Activated naive CD4-positive, alpha-beta T cell (primary cell): ENCODE measurements at places on chromosomes 2 and 18.

DNA sequence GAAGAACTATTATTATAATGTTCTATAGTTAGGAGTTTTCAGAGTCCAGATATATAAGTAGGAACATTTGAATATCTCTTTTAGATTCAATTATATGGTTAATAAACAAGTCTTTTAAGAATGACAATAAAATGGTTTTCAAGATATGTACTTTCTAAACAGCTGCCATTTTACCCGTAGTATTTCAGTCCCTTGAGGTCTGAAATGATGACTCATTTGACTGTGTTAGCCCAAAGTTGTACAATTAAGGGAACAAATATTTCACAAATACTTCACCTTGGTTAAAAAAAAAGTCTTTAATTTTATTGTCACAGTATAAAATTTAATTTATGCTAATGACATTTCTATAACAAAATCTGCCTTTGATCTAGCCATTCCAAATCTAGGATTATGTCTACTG is 91.6 kb upstream of the TANK start:
- no peak for DNase-seq

- DNase-seq: no peak
These were observed 131.0 kb downstream of the TCF4 start for GRCh38 chr18:55457028-55457427.

DNA sequence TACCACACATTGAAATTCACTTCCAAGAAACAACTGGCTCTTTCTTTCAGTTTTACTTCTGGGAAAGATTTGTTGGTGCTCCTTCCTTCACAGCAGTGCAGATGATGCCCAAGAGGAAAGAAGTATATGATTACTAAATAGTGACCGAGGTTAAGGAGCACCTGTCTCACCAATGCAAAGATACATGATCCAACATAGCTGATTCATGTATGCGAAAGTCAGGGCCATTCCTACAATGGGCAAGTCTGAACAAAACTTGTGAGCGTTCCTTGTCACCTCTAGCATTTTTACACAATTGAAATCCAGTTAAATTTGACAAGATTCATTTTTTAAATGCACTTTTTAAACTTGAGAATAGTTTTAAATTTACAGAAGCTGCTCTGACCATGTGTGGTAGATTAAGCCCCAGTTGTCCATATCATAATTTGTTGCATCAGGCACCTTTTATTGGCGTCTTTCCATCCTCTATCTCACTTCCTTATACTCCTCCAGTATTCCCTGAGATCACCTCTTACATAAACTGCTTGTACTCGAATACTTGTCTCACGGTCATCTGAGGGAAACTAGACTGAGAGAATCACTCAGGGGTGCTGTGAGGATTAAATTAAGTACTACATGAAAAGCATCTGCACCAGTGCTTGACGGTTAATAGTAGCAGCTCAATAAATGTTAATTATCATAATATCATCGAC is 438.8 kb upstream of the CDH20 start:
- no peak for DNase-seq

- DNase-seq: no peak
These were observed at the start of gene FRZB for GRCh38 chr2:182866461-182867406. Gene FRZB (minus strand): TSS chr2:182866637. CDS start chr2:182866552, 85 bp downstream.

GRCh38 chr2:219626540-219626939 is 890 bp upstream of the SLC4A3 start:
- DNase-seq: no peak

DNA sequence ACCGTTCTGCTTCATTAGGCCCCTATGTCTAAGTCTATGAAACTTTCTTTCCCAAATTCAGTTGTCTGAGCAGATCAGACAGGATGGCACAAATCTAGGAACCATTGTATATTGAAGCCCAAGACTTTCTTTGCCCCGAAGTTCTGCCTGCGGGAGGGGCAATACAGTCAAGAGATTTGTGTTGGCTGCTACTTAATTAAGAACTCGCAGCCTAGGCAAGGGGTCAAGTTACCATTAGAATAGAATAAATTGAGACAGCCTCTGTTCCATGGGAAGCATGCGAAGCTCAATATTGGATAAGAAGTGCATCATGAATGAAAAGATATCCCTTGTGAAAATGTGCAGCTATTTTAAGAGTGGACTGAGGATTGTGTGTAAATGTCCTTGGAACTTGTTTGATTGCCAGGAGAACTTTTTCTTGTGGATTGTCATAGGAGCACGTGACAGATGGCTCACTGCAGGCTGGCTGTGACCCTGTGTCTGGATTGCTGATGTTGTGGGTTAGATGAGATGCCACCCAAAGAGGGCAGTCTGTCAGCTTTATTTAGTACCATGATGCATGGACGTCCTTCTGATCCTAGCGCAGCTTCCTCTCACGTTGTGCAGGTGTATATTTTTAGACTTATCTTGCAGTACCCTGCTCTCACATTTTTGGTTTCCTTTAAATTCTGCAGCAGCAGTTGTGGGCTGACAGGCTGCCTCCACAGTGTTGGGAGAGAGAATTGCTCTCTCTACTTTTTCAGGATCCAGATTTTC is 30.9 kb downstream of the HAUS1 start:
- no peak for DNase-seq

GRCh38 chr2:59956981-59957380 is 596.5 kb downstream of the BCL11A start:
- no peak for DNase-seq

DNA sequence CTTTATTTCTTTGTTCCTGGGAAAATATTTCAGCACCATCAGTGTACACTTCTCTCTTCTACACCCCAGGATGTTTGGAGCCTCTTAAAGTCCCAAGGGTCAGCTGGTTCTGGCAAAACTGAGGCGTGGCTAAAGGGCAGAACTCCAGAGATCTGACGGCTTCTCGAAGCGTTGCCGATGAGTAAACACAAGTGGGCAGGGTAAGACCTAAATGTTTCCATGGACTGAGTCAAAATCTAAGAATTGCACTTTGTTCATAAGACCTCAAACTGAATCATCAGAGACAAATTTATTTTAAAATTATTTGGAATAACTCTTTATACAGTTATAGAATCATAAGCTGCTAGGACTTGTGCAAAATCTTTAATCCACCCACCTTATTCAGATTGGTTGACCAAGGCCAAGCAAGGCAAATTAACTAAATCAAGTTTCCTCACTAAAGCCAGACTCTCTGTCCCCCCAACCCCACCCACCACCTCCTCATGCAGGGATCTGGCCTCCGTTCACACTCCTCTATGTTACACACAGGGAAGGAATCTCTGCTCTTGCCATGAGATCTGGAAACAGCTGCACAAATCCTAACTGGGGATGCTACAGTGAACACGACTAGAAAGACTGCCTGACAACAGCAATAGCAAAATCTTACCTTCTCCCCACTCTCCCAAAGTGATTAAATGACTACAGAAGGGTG is 342.6 kb upstream of the KLHL29 start:
- DNase-seq: no peak

GRCh38 chr2:32865399-32866068 is 81.2 kb upstream of the LTBP1 start:
- no peak for DNase-seq

DNA sequence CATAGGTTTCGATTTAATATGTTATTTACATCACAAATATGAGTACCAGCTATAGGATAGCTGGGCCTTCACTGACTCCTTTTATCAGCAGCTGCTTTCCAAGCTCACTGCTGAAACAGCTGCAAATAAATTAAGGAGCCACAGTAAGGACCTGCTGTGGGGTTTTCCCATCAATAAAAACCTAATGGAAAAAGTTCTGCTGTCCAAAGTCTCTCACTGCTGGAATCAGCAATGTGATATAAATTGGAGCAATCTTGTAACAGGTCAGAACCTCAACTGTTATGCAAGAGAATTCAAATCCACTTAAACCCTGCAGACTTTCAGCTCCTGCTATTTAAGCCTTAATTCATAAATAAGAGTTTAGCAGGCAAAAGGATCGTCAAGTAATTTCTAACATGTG is 61.3 kb downstream of the NEB start:
- no peak for DNase-seq

DNA sequence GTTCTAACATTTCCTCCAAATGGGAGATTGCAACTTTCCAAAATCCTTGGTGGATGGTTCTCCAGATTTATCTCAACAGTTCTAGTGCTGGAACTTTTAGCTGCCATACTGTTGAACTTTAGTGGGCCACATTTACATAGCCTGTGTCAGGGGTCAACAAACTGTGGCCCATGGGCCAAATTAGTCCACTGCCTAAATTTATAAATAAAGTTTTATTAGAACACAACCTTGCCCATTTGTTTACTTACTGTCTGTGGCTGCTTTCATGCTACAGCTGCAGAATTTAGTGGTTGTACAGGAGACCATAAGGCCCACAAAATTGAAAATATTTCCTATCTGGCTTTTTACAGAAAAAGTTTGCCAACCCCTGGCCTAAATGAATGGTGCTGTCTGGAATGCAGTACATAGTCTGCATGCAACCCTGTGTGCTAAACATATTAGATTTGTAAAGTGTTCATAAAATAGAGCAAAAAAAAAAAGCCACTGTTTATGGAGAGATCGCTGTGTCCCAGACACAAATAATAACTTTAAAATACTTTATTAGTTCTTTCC is 30.3 kb downstream of the MGAT5 start:
- no peak for DNase-seq

DNA sequence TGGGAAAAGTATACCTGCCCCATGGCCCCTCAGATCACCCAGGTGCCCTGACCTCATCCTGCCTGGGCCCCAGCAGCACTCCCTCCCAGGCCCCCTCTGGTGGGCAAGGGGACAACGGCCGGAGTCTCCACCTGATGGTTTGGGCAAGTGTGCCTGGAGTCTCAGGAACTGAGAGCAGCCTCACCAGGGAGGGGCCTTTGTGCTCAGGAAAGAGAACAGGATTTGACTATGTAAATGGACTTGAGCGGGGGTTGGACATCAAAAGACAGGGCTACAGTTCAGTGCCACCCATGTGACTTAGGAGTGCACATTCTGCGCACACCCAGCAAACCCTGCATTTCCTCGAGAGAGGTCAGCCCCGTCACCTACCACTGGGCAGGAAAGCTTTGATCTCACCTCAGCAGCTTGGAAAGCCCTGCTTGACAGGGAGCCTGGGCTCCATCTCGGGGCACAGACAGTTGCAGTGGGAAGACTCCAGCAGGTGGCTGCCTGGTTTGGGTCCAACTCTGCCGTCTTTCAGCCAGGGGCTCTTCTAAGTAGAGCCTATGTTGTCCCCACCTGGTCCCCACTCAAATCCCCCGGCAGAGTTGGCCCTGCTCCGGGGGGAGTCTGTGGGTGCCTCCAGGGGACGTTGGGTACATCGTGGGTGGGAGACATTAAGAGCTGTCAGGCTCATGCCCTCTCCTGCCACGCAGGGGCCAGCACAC is 3.3 kb downstream of the INPP5D start:
- DNase-seq: no peak

DNA sequence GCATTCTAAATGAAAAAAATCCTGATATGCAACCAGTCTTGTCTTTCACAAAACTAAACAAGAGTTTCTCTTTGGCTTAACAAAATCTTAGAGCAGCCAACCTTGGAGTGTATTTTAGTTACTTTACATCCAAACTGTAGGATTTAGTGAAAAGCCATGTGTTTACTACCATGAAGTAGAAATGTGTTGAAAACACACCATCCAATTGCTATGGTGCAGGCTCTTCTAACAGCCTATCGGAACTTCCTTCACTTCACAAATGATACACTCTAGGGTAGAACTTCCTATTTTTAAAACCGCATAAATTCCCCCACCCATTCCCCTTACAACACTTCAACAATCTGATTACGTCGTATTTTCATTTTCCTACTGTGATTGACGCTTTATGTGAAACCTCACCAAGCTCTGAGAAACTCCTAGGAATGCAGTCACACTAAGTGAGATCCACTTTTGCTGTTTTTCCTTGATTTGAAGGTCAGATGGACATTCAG is 74.4 kb upstream of the MAP4K4 start:
- no peak for DNase-seq

GRCh38 chr2:132901661-132902060 is 231.7 kb upstream of the LYPD1 start:
- DNase-seq: no peak

DNA sequence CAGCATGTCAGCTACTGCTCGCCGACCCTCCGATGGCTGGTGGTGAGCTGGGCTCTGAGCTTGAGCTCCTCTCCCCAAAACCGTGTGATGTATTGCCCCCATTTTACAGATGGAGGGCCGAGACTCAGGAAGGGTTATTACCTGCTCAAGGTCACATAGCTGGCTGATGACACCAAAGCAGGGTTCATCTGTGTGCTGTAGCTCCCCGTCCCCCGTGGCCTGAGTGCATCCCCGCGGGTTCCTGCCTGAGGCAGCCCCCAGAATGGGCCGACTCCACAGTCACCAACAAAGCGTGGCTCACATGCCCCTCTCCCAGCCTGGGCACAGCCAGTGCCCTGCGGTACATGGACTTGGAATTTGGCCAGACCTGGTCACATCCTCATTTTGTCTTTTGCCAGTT is 198.6 kb downstream of the TFCP2L1 start:
- DNase-seq: no peak

GRCh38 chr18:9482790-9483189 is 7.5 kb downstream of the RALBP1 start:
- no peak for DNase-seq

DNA sequence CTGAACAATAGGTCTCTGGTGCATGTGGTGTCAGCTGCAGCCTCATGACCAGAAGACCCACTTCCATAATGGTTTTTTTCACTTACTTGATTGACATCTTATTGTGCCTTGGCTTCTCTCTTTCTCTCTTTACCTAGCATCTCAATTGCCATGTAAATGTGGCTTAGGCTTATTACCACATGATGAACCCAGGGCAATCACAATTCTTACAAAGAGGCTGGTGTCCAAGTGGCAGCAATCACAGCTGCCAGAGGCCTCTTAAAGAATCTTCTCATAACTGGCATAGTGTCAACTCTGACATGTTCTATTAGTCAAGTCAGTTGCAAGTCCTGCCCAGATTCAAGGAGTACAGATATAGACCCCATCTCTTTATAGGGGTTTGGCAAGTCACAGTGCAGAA is 1224.8 kb downstream of the SUCLG1 start:
- no peak for DNase-seq

DNA sequence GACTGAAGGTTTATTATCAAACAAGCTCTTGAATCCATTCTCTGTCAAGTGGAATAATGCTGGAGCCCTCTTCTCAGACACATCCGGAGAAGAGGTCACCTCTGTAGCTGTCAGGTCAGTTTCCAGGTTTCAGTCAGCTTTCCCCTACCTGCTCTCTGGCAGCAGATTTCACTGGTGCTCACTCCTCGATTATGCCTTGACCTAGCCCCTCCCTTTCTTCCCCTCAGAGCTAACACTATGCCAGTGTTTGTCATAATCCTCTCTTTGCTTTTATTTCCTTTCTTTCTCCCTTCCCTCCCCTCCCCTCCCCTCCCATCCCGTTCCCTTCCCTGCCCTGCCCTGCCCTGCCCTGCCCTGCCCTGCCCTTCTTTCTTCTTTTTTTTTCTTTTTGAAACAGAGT is 22.5 kb upstream of the PLEKHM3 start:
- DNase-seq: no peak

GRCh38 chr18:38454764-38455469 is 889.3 kb upstream of the CELF4 start:
- no peak for DNase-seq

- no peak for DNase-seq
These were observed 82.9 kb downstream of the CRIM1 start for GRCh38 chr2:36438449-36438977.

- peak; percentile 67 for DNase-seq
These were observed 69.3 kb upstream of the SEC11C start for GRCh38 chr18:59070181-59070912.

GRCh38 chr2:216012133-216012829 is 1.1 kb downstream of the MREG start:
- DNase-seq: no peak

- DNase-seq: no peak
These were observed 13.0 kb downstream of the RND3 start for GRCh38 chr2:150474326-150475074.
